Activated T-helper 1 cell treated with Interleukin-2 at 50 U/mL for 16 hours (primary cell): ENCODE measurements at places on chromosomes 4 and X.

GRCh38 chr4:109303140-109303496, 660 bp upstream of the COL25A1 start:
- no peak for DNase-seq

GRCh38 chr4:76563454-76564122, 128.6 kb downstream of the SHROOM3 start:
- no peak for DNase-seq

- DNase-seq = no peak
These were observed 76.5 kb upstream of the CITED1 start for GRCh38 chrX:72382202-72382595.

DNA sequence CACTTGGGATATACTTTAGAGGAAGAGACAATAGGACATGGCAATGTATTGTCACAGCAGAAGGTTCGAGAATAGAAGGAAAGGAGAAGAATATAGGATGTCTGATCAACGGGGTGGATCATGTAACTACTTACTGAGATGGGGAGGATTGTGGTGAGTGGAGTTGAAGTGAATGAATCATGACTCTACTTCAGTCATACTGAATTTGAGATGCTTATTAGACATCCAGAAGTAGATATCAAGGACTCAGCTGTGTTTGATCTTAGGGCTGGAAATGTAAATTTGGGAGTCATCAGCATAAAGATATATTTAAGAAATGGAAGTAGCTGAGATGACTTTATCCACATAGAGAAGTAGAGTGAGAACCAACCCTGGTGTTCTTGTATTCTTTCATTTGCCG, 29.1 kb upstream of the DHX15 start:
- no peak for DNase-seq

GRCh38 chr4:134043266-134043665, 158.3 kb downstream of the PABPC4L start:
- no peak for DNase-seq

GRCh38 chr4:186586205-186586604, 30.8 kb upstream of the MTNR1A start:
- DNase-seq = no peak

GRCh38 chr4:185211035-185211434, 1.6 kb downstream of the SNX25 start:
- no peak for DNase-seq

DNA sequence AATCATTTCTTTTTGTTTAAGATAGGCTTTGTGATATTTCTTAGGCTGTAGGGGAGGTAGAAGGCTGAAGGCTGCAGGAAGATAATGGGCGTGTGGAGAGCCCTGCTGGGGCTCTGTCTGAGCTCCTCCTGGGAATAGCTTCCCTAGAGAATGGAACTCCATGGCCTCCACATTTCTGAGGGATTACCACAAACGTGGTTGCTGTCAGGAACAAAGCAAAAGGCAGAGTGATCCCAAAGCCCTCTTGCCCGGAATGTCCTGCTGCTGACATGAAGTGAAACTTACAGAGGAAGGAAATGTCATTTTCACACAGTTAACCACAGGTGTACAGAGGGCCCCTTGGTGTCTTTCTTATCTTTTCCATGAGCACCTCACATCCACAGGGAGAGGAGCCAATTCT, 89.3 kb downstream of the DDIT4L start:
- no peak for DNase-seq

DNA sequence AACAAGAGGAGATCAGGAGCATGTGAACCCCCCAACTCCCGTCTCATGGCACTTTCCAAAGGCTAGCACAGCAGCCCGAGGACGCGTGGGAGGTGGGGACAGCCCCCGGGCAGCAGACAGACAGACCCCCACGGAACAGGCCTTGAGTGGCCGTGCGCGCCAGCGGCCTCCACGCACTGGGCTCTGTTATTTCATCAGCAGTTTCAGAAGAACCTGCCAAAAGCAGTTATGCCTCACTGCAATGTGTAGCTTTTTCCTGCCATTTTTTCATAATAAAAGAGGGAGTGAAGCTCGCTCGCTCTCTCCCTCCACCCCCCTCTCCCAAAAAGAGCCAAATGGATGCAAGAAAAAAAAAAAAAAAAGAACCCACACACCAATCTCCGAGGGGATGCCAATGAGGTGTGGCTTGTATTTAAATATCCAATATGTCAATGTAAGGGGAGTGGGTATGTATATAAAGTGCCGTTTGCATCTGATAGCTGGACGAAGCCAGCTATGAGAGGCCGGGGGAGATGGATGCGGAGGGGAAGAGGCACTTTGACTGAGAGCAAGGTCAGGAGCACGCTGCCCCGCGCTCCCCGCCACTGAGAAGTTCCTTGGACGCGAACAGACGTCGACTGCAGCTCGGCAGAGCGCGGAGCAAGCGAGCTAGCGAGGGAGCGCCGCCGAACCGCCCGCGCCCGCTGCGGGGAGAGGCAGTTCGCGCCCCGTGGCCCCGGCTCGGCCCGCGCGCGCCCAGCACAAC, at the start of gene FGF16:
FGF16 (plus strand) TSS at position 482 of the 745 bp plus-strand sequence. CDS start 286 bp downstream, outside the sequence.
- DNase-seq = no peak

- DNase-seq = no peak
These were observed 163.3 kb upstream of the RASGEF1B start for GRCh38 chr4:81634766-81635549.
